Skin of body (tissue), 3 donors: ENCODE measurements at places on chromosomes 11 and 22.

DNA sequence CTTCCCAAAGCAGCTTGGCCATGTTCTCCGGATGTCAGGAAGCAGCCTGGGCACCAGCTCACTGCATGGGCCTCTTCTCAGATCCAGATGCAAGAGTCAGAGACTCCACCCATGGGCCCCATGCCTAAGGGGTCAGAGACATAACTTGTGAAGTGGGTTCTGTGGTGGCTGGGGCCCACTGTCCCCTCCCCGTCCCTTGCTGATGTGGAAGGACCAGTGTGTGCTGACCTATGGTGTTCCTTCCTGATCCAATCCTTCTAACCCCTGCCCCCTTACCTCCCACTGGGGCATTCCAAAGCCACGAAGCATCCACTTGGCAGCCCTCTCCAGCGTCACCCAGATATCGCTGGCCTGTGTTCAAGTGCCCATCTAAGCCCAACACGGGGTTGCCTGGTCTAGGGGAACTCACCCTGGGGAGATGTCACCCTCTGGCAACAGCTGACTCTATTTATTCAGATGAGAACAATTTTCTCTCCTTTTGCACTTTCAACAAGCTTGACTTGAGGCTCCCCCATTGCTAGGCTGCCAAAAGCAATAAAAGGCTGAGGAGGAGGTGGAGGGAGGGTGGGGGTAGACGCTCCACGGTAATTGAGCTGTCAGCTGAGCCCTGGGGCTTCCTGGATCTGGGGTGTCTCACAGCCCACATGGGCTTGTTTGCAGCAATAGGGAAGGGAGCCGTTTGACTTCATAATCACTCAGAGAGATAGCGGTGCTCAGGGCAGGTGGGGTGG lies 158.5 kb downstream of the ADAMTS15 start:
- DNase-seq = no peak

- DNase-seq = no peak
These were observed 4.5 kb downstream of the FAM118A start for GRCh38 chr22:45314054-45314721.

- DNase-seq = no peak
These were observed 267.2 kb downstream of the NTM start for GRCh38 chr11:131637469-131638175.

- DNase-seq = no peak
These were observed 396.8 kb downstream of the GUCY1A2 start for GRCh38 chr11:106621484-106621883.

DNA sequence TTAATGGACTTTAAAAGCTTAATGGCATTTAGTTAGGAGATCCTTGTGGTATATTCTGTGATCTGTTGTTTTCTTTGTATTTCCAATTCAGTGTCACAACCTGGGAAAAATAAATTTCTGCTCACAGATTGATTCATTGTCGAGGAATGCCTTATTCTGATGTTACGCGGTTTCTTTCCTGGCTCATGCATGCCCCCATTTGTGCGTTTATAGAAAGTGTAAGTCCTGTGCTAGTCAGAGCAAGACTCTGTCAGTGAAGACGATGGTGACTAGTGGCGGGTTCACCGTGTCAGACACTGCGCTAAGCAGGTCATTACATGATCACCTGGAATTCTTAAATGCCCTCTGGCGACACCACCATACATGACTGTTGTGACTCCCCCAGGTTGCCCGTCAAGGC lies 169.4 kb downstream of the TBC1D22A start:
- no peak for DNase-seq

DNA sequence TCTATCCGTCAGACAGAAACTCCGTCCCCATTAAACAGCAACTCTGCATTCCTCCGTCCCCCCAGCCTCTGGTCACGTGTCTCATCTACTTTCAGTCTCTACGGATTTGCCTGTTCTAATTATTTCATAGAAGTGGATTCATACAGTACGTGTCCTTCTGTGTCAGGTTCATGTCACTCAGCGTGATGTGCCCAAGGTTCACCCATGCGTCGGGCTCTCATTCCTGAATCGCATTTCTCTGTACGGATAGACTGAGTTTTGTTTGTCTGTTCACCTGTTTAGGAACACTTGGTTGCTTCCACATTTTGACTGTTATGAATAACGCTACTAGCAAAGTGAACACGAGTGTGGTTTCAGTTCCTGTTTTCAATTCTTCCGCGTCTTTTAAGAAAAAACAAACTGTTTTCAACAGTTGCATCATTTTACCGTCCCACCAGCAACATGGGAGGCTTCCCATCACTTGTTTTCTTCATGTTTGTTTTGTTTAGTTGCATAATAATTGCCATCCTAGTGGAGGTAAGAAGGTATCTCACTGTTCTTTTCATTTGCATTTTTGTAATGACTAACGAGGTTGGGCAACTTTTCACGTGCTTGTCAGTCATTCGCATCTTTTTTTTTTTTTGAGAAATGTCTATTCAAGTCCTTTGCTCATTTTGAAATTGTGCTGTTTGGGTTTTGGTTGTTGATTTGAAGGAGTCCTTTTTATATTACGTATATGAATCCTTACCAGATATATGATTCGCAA lies 8.9 kb upstream of the NLRP6 start:
- peak; percentile 15 for DNase-seq

- DNase-seq = no peak
These were observed 38.6 kb downstream of the NRXN2 start for GRCh38 chr11:64684357-64684756.

- DNase-seq = no peak
These were observed 62.7 kb upstream of the AMOTL1 start for GRCh38 chr11:94705419-94705818.

DNA sequence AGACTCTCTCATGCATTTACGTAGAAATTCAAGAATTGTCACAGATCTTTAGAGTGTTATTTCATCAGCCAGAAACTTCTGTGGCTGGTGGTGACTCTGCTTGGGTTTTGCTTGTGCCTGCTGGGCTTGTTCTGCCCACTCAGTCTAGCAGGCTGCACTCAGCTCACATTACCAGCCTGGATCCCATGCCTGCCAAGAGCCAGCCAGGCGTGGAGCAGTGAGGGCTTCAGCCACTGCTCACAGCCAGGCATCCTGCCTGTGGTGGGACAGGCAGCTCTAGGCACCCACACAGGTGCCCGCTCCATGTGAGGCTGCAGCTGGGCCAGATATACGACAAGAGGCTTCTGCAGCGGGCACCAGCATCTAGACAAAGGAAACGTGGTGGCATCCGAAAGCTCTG lies 1213.3 kb upstream of the RAG2 start:
- DNase-seq = no peak

DNA sequence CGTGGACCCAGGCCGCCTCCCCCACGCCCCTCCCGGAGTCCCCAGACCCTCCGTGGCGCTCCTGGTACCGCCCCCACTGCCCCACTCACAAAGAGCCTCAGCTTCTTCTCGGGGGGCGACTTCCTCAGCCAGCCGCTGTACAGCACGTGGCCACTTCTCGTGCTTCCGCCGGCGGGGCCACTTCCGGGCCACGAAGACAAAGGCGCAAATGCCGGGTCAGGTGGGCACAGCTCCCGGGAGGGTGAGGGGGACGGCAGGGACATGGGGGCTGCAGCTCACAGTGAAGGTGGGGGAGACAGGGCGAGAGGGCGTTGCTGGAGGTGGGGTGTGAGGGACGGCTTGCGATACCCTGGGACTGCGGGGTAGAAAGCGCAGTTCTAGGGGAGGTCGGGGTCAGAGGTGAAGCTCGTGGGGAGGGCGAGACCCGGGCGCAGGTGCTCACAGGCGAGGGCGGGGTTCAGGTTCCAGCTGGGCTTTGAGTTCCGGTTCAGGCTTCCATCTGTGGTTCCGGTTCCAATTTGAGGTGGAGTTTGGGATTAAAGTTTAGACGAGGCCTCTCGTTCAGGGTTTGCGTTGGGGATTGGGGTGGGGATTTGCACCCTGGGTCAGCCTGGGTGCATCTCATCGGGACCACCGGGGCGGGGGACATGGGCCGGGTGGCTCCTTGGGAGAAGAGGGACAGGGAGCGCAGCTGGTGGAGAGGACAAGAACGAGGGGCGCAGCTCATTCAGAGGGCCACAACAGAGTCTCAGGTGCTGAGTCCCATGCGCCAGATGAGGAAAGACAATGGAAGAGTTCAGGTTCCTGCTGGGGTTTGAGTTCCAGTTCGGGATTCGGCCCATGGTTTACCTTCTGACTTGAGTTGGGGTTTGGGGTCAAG lies at the start of gene GAB4:
TSS of gene GAB4 (minus strand) at position 371 of the 880 bp plus-strand sequence. CDS start at position 263, 108 bp downstream.
- DNase-seq = no peak

DNA sequence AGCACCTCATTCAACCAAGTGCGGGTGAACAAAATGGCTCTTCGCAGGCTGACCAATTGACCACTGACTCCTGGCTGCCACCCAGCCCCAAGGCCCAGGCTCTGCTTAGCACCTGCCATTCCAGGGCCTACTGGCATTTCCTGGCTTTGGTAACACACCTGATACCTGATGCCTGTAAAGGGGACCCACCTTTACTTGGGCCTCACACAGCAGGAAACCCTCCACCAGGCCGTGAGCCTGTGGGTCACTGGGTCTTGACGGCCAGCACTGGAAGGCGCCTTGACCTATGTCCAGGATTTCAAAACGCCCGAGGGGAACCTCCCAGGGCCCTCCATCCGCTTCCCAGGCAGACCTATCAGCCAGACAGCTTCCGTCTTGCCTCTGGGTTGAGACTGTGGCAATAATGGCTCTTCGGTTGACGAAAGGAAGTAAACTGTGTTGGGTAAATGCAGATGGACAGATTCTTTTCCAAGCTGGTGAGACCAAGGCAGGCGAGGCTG lies 16.8 kb upstream of the TMEM184B start:
- DNase-seq = no peak

DNA sequence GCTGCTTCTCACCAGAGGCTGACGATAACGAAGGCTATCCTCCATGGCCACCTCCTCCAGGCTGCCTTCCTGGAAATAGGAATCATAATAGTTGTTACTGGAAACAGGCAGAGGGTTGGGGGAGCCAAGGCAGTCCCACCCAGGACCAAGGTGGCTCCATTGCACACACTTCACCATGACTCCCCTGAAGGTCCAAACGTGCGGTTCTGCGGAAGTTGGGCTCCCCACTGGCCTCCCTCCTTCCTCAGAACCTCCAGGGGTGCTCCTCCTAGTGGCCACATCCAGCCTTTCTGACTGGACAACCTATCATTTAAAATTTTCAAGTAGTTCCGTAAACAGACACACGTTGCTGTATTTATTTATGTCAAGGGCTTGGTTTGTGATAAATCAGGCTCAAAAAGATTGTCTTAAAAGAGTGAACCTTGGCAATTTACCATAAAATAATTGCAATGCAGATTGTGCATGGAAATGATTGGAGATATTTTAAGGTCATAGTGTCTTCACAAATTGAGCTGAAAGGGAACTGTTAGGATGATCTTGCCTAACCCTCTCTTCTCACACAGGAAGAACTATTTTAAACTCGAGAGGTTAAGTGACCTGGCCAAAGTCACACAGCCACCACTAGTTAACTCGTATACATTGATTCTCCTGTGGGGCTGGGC lies 1.4 kb upstream of the TCN2 start:
- no peak for DNase-seq

- DNase-seq = no peak
These were observed 151.1 kb downstream of the CTTN start for GRCh38 chr11:70549386-70549785.

DNA sequence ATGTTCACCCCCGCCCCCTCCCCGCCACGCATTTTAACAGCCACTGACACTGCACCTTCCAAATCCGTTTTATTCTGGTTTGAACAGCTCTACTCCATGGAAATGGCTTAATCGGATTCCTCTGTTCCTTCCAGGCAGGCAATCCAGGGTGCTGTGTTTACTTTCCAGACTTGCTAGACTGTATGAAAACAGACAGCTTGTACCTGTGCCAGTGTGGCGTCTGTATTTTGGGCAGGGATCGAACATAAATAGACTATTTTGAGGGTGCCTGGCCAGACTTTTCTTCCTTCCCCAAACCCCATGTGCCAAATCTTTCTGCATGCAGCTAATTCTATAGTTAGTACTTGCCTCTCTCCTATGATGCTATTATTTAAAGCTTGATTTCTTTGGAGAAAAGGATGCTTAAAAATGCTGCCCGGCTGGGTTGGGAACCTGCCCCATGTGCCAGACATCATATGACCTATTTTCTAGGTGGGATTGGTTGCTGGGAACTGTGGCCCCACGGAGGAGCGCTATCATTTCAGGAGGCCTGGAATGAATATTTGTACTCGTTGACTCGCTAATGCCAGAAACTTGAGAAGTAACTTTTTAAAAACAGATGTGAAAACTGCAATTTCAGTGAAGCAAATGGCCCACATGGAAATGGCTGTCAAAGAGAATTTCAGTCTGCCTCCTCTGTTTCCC lies 814.8 kb downstream of the BRD1 start:
- peak; percentile 3 for DNase-seq

- DNase-seq = no peak
These were observed 76.2 kb downstream of the APIP start for GRCh38 chr11:34839969-34840368.

DNA sequence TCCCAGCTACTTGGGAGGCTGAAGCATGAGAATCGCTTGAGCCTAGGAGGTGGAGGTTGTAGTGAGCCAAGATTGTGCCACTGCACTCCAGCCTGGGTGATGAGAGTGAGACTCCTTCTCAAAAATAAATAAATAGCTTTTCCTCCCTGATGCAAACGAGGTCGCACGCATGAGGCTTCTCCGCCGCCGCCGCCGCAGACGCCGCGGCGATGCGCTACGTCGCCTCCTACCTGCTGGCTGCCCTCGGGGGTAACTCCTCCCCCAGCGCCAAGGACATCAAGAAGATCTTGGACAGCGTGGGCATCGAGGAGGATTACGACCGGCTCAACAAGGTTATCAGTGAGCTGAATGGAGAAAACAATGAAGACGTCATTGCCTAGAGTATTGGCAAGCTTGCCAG lies 20.0 kb upstream of the RAB39A start:
- DNase-seq = no peak

GRCh38 chr11:67272327-67273259 lies 6.3 kb downstream of the GRK2 start:
- DNase-seq = no peak
